ENCODE measurements at places on chromosomes 6 and 20.

GRCh38 chr6:132569170-132569569 is 952 bp upstream of the TAAR6 start:
- no peak for DNase-seq

DNA sequence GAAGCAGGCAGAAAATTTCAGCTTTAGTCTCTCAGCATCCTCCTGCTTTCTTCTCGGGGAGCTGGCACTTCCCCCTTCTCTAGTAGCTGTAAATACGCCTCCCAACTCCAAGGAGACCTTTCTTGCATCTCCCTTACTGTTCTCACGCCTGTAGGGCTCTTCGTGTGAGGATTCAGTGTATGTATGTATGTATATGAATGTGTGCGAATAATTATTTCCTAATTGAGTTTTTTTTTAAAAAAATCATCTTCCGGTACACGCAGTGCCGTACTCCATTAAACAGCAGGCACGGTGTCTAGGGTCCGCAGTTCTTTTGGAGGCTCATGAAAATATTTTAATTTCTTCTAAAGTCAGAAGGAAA is 85.4 kb downstream of the HFE start:
- peak; percentile 78 for DNase-seq

DNA sequence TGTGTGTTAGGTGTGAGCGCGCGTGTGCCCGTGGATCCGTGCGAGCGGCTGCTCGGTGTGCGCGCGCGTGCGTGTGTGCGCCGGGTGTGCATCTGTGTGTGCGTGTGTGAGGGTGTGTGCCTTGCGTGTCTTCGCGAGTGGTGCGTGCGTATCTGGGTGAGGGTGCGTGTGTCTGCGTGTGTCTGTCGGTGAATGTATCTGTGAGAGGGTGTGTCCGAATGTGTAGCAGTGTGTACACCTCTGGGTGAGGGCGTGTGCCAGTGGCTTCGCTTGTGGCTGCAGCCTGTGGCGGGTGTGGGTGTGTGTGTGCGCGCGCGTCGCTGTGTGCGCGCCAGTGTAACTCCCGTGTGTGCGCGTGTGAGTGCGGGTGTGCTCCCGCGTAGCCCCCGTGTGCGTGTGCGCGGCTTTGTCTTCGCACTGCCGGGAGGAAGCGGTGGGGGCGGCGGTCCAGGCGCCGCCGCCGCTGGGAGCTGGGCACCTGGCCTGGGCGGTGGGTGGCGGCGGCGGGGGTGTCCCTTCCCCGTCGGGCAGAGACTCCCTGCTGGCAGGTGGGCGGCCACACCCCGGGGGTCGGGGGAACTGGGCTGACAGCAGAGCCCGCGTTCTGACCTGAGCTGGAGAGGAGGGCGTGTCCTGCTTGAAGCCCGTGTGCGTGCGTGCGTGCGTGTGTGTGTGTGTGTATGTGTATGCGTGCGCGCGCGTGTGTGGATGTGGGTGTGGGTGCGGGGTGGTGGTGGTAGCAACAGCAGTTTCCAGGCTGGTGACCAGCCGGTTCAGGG is 61.3 kb upstream of the EPB41L1 start:
- DNase-seq: no peak

- peak; percentile 59 for DNase-seq
These were observed 122.6 kb upstream of the PHACTR1 start for GRCh38 chr6:12593771-12594529.

DNA sequence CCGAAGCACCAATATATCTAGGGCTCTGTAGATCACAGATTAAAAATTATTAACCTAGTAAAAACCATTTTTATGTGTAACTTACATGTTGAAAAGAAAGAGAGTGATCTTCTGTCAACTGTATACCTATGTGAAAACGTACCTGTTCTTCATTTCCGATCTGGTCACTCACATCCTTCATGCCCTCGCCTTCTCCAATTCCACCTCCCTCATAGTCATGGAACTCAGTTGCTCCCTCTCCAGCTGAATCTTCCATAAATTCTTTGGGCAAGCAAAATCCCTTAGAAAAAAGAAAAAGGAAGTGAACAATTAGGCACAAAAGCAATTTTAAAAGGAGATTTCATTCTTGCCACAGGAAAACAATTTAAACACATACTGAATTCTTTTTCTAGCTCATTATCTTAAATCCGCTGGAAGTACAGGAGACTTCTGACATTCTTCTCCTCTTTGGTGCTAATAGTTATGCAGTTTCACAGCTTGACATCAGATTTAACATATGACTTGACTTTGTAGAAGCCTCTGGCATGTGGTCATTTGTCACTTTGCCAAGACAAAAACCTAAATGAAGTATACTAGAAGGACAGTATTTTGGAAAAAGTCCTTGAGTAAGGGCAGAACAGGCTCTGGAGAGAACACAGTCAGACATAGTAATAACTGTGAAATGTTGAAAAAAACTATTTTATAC is 29.5 kb upstream of the LYRM2 start:
- no peak for DNase-seq

DNA sequence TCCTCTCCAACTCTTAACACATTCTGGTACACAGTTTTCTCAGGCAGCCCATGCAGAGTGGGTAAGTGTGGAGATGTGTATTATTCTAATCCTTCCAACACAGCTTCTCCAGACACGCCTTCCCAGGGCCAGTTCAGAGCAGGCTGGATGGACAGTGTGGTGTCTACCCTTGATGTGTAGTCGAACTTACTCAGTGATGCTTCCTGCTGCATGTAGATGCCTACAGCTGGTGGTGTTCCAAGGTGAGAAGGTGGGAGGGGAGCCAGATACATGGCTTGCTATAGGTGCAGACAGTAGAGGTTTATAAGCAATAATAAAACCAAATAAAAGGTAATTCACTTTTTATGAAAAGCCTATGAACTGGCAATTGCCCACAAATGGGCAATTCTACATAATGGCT is 104.0 kb downstream of the QRSL1 start:
- no peak for DNase-seq

- no peak for DNase-seq
These were observed 610.5 kb downstream of the TFAP2B start for GRCh38 chr6:51429017-51429712.

DNA sequence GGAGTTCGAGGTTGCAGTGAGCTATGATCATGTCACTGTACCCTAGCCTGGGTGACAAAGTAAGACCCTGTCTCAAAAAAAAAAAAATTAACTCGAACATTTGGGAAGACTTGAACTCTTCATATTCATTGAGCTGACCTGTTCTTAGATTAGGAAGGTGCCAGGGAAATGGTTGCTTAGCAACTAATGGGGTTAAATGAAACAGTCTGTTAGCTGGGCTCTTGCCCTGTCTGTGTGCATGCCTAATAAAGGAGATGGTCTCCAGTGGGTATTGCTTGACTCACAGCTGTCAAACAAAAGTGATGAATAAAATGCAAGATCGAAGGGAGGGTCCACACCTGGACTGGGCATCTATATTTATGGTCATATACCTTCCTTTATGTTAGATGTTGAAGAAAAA is 101.8 kb downstream of the KLHL32 start:
- DNase-seq: no peak

GRCh38 chr20:17806739-17807441 is 107.1 kb downstream of the BANF2 start:
- DNase-seq: peak; percentile 33

DNA sequence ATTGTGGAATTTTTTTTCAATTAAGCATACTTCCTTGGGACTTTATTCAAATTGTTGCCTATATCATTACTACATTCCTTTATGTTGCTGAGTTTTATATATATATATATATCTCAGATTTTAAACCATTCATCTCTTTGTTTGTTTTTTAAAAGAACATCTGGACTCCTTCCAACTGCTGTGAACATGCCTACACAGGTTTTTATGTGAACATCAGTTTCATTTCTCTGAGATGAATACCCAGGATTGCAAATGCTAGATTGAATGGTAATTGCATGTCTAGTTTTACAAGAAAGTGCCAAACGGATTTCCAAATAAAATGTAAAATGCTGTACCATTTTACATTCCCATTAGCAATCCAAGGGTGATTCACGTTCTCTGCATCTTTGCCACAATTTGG is 1289.3 kb downstream of the HACE1 start:
- no peak for DNase-seq

DNA sequence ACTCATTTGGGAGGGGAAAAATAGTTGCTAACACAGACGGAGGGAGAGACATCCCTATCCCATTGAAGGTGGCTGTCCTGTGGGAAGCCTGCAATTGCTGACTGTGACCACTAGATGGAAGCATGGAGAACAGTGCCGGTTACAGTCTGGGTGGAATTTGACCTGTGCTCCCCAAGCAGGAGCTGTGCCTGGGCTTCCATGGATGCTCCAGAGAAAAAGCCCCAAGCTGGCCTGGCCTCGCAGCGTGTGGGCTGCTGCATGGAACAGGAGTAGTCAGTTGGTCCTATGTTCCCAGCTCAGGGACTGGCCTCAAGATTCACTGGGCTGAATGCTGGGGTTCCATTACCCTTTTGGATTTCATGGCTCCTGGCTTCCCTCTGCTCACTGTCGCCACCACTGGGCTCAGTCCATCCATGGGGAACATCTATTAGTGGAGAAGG is 116.3 kb upstream of the CHD6 start:
- DNase-seq: peak; percentile 41

DNA sequence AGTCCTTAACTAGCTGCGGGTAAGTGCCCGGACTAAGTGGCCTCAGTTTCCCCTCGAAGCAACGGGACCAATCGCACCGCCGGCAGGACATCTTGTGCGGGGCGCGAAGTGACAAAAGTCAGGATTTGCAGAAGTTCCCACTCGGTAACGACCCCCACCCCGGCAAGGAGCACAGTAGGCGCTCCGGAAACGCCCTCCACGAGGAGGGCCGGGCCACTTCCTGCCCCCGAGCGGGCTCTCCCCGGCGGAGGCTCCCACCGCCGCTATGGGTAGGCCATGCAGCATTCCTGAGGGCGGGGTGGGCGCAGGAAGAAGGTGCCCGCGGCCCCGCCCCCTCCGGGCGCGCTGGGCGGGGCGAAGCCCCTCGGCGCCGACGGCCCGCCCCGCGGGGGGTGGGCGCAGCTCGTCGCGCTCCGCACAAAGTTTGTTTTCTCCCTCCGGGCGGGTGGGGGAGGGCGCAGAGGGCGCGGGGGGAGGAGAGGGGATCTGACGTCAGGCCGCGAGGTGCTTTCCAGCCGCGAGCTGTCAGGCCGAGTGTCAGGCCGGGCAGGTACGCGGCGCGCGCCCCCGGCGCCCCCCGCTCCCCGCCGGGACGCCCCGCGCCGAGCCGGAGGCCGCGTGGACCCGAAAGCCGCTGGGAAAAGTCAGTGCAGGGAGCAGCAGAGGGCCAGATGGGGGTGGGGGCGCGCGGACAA is at the start of gene TGIF2:
Gene TGIF2 (plus strand): TSS at position 495 of the 695 bp plus-strand sequence. CDS start 5,178 bp downstream, outside the sequence.
- peak; percentile 84 for DNase-seq

DNA sequence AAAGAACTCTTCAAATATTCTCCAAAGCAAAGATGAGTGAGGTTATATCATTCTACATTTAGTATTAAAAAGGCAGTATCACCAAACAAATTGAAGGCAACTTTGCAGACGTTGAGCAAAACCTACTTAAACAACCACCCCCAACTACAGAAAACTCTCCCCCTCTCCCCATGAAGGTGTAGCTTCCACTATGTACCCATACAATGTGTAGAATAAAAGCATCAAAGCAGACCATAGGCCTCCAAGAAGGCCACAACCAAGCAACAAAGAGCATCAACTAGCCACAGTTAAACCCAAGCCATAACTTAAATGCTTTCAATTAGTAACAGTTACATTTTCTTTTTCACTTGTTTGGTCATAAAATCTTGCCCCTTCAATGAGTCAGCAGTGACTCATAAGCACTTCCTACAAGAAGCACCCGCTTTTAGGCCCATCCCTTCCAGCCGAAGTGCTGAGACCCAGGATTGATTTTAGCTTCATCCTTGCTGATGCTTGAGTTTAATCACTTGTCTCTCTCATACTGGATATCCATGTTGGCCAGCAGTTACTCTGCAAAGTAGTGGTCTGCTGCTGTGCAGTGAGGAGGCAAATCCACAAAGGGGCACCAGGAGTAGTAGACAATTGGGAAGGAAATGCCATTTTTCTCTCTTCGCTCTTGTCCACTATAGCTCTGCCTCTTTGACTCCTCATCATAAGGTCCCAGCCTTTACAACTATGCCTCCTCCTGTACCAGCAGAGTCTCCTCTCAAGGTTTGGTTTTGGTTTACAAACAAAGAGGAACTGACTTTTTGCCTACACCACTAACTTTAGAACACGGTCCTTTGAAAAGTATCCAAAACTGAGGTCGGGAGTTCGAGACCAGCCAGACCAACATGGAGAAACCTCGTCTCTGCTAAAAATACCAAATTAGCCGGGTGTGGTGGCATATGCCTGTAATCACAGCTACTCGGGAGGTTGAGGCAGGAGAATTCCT is 8.4 kb upstream of the NUP153 start:
- DNase-seq: peak; percentile 62

DNA sequence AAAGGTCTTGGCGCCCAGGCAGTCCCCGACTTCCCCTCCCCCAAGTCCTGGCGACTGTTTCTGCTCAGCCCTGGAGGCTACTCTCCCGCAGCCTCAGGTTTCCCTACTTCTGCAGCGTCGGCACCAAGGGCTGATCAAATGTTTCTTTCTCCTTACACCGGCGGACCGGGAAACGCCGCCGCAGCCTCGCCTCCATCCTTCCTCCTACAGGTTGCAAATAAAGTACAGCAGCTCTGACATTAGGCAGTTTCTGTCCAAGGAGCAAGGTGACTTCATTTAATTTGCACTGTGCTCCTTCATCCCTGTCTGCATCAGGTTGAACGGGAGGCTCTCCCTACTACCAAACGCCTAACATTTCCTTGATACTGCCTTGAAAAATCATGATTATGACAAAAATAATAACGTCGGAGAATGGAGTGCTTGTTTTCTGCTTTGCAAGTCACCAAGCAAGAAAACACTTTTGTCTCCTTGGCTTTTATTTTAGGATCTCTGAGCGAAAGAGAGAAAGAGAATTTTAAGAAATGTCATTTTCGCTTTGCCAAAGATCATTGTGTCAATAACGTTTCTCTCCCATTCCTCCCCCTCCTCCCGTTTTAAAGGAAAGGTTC is 1.0 kb downstream of the CLIC5 start:
- no peak for DNase-seq

GRCh38 chr6:10412461-10413261 is 2.2 kb downstream of the TFAP2A start:
- no peak for DNase-seq

GRCh38 chr6:15481390-15482291 is 181.2 kb downstream of the DTNBP1 start:
- no peak for DNase-seq

DNA sequence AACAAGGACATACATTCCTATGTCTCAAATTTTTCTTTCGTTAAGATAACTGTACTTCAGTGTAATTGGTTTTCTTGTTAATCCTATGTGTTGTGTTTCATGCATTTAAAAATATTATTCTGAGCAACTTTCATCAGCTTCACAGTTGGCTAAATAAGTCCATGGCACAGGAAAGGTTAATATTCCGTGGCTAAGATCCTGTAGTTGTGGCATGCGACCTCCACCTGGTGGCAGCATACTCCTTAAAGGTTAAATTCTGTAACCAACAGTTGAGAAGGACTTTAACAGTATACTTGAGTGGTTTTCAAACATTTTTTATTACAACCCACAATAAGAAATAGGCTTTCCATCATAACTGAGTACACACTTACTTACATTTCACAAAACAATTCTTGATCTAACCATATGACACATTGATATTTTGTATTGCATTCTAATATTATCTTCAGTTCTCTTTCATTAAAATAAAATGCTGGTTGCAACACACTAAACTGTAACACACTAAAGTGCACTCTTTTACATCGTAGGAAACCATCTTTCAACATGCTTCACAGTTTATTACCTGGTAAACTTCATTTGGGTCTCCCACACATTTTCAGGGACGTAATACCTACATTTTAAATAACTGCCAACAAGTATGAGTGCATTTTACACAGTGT is 118.3 kb downstream of the SLX4IP start:
- peak; percentile 76 for DNase-seq
